ENCODE measurements at places on chromosomes 7 and 10. TPM values are rescaled to one million over a fixed set of nuclear protein-coding genes. Genes with fewer than 3 reads are reported as not detected.

DNA sequence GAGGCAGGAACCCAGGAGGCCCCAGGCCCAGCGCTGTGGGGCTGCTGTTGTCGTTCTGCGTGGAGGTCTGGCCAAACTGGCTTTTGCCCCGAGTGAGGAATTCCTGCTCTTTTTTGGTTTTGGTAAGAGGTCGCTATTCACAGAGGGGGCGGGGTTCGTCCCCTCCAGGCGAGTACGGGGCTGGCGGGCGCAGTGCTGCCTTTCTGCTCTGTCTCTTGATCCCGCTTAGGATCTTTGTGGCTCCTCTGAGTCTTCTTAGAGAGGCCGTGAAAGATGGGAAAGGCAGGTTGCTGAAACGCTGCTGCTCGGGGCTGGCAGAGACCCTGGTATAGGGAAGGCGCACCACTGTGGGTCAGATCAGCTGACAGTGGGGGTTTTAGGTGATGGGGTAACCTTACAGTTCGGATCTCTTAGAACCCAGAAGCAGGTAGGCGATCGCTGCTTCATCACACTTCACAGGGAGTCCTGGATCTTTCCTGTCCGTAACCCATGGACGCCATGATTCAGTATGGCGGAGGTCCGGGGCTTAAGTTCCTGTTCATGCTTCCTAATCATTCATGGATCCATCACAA is 136.7 kb downstream of the KIF20B start:
- DNase-seq: no peak

DNA sequence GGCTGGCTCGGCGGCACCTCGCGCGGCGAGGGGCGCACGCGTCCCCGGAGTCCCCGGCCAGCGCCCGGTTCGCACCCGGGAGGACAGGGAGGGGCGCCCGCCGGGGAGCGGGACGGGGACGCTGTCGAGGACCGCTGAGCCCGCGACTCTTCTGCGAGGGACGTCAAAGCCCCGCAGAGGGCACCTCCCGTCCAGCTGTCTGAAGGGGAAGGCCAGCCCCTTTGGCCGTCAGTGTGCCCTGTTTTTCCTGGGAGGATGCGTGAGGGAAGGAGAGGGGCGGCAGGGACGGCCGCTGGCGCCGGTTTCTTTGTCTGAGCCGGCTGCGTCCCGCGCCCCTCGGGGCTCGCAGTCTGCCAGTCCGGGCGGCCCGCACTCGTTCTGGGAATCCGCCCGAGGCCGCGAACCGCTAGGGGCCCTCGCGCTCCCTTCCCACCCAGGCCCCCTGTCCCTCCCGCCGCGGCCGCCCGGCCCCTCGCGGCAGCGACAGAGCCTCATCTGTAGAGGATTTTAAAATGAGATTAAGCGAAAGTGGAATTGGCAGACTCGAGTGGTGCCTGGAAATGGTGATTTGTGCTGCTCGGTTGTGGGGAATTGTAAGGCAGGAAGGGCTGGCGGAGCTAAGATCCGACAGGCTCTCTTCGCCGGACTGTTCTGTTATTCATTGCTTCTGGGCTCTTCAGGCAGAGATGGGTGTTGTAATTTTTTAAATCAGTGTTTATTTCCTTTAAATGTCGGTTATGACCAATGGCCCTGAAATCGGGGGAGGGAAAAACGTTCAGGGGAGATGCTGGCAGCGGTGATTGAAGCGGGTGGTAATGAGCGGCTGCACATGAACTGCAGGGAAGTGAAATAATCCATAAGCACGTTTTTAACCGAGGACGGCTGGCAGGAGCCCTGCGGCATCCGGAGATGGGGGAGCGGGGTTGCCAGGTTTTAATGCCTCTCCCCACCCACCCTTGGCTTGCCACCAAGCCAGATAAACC is 618 bp upstream of the RELN start:
- DNase-seq: peak; percentile 56

DNA sequence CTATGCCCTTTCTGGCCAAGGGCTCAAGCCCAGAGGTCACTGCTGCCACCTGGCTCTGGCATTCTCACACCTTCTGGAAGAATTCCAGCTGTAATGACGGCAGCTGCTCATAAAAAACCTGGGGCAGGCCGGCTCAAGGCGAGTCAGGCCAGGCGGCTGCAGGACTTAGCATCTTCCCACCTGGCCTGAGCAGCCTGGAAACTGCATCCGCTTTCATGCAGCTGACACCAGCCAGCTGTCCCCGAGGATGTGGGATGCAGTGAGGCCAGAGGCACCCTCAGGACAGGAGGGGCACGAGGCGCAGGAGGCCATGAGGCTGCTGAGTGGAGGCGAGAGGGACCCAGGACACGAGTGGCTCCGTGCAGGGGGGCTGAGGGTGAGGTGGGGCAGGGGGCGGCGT is 47.5 kb upstream of the ADGRA1 start:
- peak; percentile 11 for DNase-seq

Gene PKD1L1
- total RNA-seq: 1.1 TPM

Measured in tongue (tissue), 3 donors.